ENCODE measurements at places on chromosomes 11 and 22. TPM values are rescaled to one million over a fixed set of nuclear protein-coding genes. Genes with fewer than 3 reads are reported as not detected.

- H3K4me3 ChIP-seq = no peak overlapping the region
- no peaks in the 10 kb centered on the region for H3K27me3 ChIP-seq
- H3K36me3 ChIP-seq = no peaks in the 10 kb centered on the region
Measured at GRCh38 chr22:49500942-49501395, 326.7 kb downstream of the BRD1 start.

GRCh38 chr11:37298173-37298572 is 700.1 kb upstream of the RAG2 start:
- H3K27me3 ChIP-seq = no peaks in the 10 kb centered on the region
- no peak for DNase-seq
- no peaks in the 10 kb centered on the region for H3K4me1 ChIP-seq

- no peak overlapping the region for H3K27ac ChIP-seq
- no peaks in the 10 kb centered on the region for H3K27me3 ChIP-seq
- peaks cover 20% of the 10 kb centered on the region for H3K4me1 ChIP-seq
- H3K36me3 ChIP-seq = no peaks in the 10 kb centered on the region
- H3K4me3 ChIP-seq = peak overlapping the region; percentile 48
Measured at GRCh38 chr11:76863196-76863777, 2.6 kb downstream of the ACER3 start.

GRCh38 chr11:57568330-57568766 is 876 bp upstream of the UBE2L6 start:
- no peaks in the 10 kb centered on the region for H3K27me3 ChIP-seq
- peak overlapping the region; percentile 99 for H3K4me3 ChIP-seq
- DNase-seq = peak; percentile 95

- DNase-seq = no peak
- H3K27me3 ChIP-seq = no peaks in the 10 kb centered on the region
- H3K36me3 ChIP-seq = no peaks in the 10 kb centered on the region
- H3K4me3 ChIP-seq = peak overlapping the region; percentile 59
- H3K27ac ChIP-seq = peak overlapping the region; percentile 88
- peaks cover 69% of the 10 kb centered on the region for H3K4me1 ChIP-seq
Measured at GRCh38 chr11:8806974-8807373, 104.0 kb upstream of the AKIP1 start.

DNA sequence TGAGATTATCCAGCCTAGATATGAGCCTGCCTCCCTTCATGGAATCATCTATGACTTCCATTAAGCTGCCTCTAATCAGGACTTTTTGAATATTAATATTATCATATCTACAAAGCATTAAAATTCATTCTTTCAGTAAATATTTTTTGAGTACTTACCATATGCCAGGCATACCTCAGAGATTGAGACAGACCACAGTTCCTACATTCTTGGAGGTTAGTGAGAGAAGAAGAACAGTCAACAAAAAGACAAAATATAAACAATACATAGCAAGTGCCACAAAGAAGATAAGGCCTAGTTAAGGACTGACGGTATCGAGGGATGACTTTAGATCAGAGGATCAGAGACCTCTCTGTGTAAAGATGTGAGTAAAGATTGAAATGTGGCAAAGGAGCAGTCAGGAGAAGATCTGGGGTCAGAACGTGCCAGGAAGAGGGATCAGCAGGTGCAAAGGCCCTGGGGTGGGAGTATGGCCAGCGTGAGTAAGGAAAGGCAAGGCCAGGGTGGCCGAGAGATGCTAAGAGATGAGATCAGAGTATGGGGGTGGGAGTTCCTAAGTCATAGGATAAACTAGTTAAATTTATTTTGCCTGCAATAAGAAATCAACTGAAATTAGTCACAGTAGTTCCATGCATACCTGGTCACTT is 15.4 kb downstream of the SLC35C1 start:
- no peak for DNase-seq
- H3K36me3 ChIP-seq = no peaks in the 10 kb centered on the region

DNA sequence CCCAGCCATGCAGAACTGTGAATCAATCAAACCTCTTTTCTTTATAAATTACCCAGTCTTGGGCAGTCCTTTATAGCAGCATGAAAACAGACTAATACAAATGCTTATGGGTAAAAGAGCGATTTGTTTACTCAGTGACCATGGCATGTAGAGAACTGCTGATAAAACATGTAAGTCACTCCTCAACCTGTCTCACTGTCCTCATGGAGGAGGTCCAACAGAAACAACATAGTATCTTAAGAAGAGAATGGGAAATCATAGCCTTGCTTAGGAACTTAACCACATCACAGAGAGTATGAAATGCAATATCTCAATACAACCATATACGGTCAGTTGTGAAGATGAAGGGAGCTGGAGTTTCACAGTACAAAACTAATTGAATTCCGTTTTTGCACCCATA is 1734.0 kb upstream of the RAG2 start:
- peaks cover 3% of the 10 kb centered on the region for H3K36me3 ChIP-seq
- no peaks in the 10 kb centered on the region for H3K27me3 ChIP-seq
- H3K27ac ChIP-seq = no peak overlapping the region
- no peak for DNase-seq
- H3K4me3 ChIP-seq = no peak overlapping the region

- no peak overlapping the region for H3K27ac ChIP-seq
- H3K27me3 ChIP-seq = no peaks in the 10 kb centered on the region
- H3K36me3 ChIP-seq = no peaks in the 10 kb centered on the region
- no peak for DNase-seq
- peaks cover 16% of the 10 kb centered on the region for H3K4me1 ChIP-seq
- no peak overlapping the region for H3K4me3 ChIP-seq
Measured at GRCh38 chr11:69572233-69572860, 68.6 kb upstream of the CCND1 start.

- no peak overlapping the region for H3K27ac ChIP-seq
- DNase-seq = no peak
- H3K4me3 ChIP-seq = no peak overlapping the region
- H3K27me3 ChIP-seq = peaks cover 3% of the 10 kb centered on the region
- H3K4me1 ChIP-seq = peaks cover 39% of the 10 kb centered on the region
Measured at GRCh38 chr11:125153837-125154236, 10.7 kb upstream of the PKNOX2 start.

GRCh38 chr22:46592390-46592872 is 27.8 kb upstream of the GRAMD4 start:
- no peak for DNase-seq
- no peaks in the 10 kb centered on the region for H3K27me3 ChIP-seq
- H3K4me3 ChIP-seq = no peak overlapping the region
- H3K4me1 ChIP-seq = peaks cover 11% of the 10 kb centered on the region
- H3K36me3 ChIP-seq = no peaks in the 10 kb centered on the region

DNA sequence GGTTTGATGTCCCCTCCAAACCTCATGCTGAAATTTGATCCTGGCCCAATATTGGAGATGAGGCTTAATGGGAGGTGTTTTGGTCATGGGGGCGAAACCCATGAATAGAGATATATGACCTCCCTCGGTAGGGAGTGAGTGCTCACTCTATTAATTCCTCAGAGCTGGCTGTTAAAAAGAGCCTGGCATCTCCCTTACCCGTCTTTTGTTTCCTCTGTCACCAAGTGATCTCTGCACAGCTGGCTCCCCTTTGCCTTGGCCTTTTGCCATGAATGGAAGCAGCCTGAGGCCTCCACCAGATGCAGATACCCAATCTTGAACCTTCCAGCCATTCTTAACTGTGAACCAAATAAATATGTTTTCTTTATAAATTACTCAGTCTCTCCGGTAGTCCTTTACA is 4.5 kb upstream of the CCDC81 start:
- peaks cover 31% of the 10 kb centered on the region for H3K4me1 ChIP-seq
- H3K4me3 ChIP-seq = no peak overlapping the region
- H3K36me3 ChIP-seq = peaks cover 2% of the 10 kb centered on the region
- DNase-seq = no peak
- no peaks in the 10 kb centered on the region for H3K27me3 ChIP-seq

KCNJ5 gene
- total RNA-seq = 0.14 TPM

MRTFA gene
- total RNA-seq = 45.0 TPM

LRRC32 gene
- total RNA-seq = 0.77 TPM

USP28 gene
- 39.4 TPM for total RNA-seq

OR8G5 gene
- total RNA-seq = not detected

RBFOX2 gene
- total RNA-seq = 136 TPM

P2RX6 gene
- total RNA-seq = 4.5 TPM

PGA3 gene
- total RNA-seq = not detected

GGTLC2 gene
- not detected for total RNA-seq

MRGPRX4 gene
- not detected for total RNA-seq

FJX1 gene
- 28.2 TPM for total RNA-seq

Measured in neural crest cell (in vitro differentiated cells).